ENCODE measurements at places on chromosomes 2 and 18.

DNA sequence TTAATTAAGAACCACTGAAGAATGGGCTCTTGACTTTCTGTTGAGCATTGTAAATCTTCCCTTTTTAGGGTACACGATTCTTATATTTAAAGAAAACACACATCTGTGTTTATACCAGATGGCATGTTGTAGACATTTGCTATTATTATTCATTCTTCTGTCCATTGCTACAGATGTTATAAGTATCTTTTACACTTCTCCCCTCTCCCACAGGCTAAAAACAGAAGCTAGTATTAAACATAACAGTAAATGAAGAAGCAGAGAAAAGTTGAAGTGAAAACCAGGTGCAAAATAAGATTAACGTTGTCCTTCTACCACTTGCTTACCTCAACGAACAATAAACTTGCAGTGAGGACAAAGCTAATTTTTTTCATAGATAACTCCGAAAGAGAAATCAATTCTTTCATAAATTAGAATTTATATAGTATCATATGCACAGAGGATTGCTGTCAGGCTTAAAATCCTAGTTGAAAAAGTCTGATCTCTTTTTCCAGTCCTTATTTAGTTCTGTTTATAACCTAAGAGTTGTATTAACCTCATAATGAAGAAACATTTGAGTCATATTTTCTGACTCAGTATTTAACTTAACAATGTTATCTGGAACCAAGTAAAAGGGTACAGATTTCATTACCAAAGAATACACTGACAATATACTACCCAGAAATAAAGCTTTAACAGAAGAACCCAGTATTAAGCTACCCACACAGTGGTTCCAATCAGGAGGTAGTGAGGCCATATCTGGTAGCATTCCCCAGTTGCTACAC lies 16.4 kb upstream of the ZNF385B start:
- no peak for DNase-seq

- no peak for DNase-seq
These were observed 13.3 kb upstream of the CYP20A1 start for GRCh38 chr2:203225423-203226039.

GRCh38 chr2:174516501-174517378 lies 29.9 kb upstream of the GPR155 start:
- DNase-seq = no peak

- no peak for DNase-seq
These were observed 10.0 kb downstream of the SPEG start for GRCh38 chr2:219444566-219445091.

- DNase-seq = no peak
These were observed 24.6 kb upstream of the CREB1 start for GRCh38 chr2:207505171-207505570.

- no peak for DNase-seq
These were observed 343.6 kb downstream of the TGIF1 start for GRCh38 chr18:3793545-3793944.

DNA sequence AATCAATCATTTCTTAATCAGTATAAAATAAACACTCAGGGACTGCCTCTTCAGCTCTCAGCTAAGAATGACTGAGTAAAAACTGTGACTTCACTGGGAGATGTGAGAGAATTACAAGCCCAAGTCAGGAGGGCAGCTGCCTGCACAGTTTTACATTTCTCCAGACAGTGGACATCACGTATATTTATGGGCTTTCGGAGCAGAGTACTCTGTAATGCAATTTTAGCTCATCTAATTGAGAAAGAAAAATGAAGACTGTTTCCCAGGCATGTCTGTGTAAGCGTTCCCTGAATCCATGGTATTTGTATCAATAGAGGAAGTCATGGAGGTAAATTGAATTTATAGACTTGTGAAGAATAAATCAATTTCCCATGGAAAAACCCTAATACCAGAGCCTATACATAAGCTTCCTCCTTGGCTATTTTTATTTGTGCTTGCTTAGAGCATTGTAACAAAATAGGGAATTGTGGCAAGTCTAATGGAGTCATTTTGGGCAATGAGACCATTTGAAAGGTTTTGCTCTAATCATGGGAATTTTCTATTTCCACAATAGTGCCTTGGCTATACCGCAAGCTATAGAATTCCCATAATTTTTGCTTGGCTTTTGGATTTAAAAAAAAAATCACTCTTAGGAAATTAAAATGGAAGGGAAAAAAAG lies 87.2 kb downstream of the SLC5A7 start:
- DNase-seq = no peak

- no peak for DNase-seq
These were observed 64.6 kb downstream of the CD226 start for GRCh38 chr18:69882965-69883668.

- no peak for DNase-seq
These were observed 31.3 kb downstream of the SNED1 start for GRCh38 chr2:241029599-241030332.

- DNase-seq = no peak
These were observed 54.3 kb downstream of the TMX3 start for GRCh38 chr18:68660354-68661183.

DNA sequence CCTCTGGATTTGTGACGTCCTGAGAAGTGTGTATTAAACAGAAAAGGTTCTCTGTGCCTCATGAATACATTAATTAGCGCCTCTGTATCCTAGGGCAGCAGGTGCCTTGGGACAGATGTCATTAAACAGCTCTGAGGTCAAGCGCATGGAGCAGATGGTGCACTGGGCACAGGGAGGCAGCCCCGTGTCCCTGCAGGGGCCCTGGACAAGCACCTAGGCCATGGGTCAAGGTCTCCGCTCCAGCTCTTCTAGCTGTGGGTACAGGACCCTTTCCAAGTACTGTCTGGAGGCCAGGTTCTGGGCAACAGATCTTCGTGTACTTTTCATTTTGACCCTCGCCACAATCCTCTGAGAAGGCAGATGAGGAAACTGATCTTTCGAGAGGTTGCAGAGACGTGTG lies 126.4 kb downstream of the KCTD1 start:
- no peak for DNase-seq

DNA sequence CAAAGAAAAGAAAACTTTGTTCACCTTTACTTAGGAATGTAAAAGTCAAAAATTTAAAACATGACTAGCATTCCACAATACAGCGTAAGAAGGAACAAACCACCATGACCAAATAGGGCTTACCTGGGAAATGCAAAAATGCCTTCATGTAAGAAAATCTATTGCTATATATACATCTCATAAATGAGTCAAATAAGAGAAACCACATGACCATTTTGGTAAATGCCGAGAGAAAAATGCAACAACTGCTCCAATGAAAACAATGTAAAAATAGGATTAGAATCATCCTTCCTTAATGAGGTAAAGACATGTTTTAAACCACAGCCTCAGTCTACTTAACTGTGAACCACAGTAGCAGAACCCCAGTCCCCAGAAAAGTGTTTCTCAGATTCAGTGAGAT lies 49.4 kb downstream of the TGOLN2 start:
- DNase-seq = no peak

All from right cardiac atrium (tissue), 5 donors.